ENCODE measurements at places on chromosomes 3 and 15.
A peak's percentile ranks its signal among the peaks of the same experiment; 100 is the strongest.

DNA sequence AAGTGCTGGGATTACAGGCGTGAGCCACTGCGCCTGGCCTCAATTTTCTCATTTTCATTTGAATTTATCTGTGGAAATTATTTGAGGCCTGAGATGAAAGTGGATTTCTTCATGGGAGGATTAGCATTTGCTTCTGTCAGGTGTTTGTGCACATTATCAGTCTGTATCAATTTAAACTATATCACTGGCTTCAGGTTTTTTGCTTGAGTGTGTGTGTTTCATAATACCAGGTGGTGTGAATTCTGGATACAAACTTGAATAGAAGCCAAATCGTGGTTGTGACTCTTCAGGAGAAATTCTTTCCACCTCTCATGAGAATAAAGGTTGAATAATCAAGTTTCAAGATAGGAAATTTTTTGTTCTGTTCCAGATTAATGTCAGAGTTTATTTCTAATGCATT, 56.4 kb downstream of the CGGBP1 start:
- DNase-seq: no peak

DNA sequence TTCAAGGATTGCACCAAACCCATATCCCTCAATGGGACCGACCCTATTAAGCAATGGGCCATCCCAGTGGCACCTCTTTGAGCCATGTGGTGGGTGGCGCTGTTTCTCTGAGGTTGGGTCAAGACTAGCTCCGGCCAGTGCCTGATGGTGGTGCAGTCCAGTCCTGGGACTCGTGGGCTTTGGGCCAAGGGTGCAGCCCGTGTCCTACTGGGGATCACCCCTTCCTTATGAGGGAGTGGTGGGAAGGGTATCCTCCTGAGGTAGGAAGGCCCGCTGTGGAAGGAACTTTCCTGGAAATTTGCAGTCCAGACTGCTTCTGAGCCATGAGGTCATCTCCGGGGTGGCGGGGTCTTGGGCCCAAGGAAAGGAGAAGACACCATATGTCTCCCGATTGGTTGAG, 231.6 kb downstream of the SNRPN start:
- peak; percentile 64 for DNase-seq

- DNase-seq: no peak
Observed at GRCh38 chr15:38049891-38050290, 115.5 kb downstream of the TMCO5A start.

DNA sequence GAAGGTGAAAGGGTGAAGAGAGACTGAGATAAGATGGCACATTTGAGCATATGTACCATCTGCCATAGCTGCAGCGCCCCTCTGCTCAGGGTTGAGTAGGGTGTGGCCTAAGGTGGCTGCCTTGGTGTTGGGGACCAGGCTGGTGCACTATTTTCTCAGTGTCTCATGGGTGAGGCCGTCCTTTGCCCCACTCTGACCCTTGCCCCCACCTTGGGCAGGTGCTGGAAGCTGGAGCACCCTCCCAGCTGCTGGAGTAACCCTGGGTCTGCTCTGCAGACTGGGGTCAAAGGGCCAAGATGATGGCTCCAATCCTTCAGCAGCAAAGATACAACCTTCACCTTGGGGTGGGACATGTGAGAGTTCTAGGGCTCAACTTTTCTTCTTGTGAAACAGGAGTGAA, 69.2 kb downstream of the DAPK2 start:
- no peak for DNase-seq

- DNase-seq: no peak
Observed at GRCh38 chr3:37458162-37459120, 284.1 kb upstream of the LRRFIP2 start.

- no peak for DNase-seq
Observed at GRCh38 chr15:39099524-39099923, 481.4 kb upstream of the THBS1 start.

GRCh38 chr15:41656188-41656587, 4.0 kb upstream of the MGA start:
- no peak for DNase-seq

GRCh38 chr15:60371175-60372051, 26.4 kb downstream of the ANXA2 start:
- DNase-seq: no peak
